ENCODE measurements at places on chromosomes 2 and 18. TPM values are rescaled to one million over a fixed set of nuclear protein-coding genes. Genes with fewer than 3 reads are reported as not detected.

The CNGA3 gene
- not detected for total RNA-seq

The G6PC2 gene
- total RNA-seq, result not detected

The POMC gene
- not detected for total RNA-seq

- DNase-seq, result peak; percentile 71
Measured at GRCh38 chr18:40041951-40042350, 1913.1 kb upstream of the PIK3C3 start.

DNA sequence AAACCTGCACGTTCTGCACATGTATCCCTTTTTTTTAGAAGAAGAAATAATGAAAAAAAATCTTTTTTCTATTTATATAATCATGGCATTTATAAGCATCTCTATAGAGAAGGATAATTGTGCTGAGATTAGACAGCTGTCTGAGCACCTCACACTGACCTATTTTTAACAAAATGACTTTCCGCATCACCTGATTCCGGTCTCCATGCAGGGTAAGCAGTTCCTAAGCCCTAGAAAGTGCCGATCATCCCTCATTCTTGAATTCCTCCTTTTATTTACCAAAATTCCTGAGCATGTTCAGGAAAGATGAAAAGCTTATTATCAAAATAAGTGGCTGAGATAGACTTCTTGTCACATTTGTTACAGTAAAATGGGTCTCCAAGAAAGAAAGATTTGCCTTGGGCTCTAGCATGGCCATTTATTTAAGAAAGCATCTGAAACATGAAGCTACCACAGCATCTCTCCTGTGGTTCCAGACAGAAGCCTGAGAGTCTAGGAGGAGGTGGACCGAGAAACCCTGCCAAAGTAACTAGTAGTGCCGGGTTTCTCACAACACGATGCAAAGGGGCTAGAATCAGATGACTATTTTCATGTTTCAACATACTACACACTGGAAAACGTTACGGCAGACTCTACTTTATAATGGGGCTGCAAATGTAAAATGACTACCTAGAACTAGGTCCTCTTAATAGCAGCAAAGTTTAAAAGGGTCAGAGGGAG is 670 bp downstream of the GKN1 start:
- DNase-seq, result no peak

GRCh38 chr18:75143851-75144250 is 65.1 kb downstream of the PTGR3 start:
- no peak for DNase-seq

- peak; percentile 45 for DNase-seq
Measured at GRCh38 chr2:85388878-85389538, 21.2 kb downstream of the CAPG start.

- DNase-seq, result no peak
Measured at GRCh38 chr2:100957996-100958653, 44.0 kb upstream of the RPL31 start.

DNA sequence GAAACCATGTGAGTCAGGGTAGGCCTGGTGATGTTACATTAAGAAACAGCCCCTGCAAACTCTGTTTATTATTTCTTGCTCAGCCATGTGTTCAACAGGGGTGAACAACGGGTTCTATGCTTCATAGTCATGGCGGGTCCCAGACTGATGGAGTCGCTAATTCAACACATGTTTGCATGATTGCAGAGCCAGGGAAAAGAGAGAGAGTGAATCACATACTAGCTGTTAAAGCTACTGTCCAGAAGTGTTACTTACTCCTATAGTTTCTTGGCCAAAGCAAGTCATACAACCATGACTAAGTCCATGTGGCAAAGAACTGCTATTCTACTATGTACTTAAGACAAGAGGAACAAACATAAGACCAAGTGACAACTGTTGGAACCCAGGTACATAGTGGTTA is 241.2 kb upstream of the SKOR2 start:
- no peak for DNase-seq

- DNase-seq, result no peak
Measured at GRCh38 chr2:217972037-217972436, 30.8 kb downstream of the TNS1 start.

DNA sequence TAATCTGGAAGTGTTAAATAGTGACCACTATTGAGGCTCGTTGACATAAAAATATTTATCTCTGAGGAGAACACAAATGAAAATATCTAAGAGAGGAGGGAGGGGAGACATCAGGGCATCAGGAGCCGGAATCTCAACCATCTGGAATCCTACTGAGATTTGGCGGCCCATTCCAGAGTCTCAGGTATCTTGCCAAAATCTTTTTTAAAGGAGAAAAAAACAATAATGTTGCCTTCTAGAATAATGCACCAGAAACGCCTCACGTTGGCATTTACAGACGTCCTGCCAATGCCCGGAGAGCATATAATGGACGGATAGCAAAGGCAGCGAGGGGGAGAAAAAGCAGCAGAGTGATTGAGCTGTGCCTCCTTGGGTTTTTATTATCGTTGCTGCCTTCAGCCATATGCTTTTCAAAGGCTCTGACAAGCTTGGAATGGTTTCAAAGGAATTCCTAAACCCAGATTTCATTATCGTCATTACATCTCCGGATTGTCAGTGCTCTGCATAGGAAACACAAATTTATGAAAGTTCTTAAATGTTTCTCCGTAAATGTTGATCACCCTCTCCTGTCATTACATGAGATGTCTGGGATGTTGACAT is 30.9 kb upstream of the EGR4 start:
- DNase-seq, result no peak

DNA sequence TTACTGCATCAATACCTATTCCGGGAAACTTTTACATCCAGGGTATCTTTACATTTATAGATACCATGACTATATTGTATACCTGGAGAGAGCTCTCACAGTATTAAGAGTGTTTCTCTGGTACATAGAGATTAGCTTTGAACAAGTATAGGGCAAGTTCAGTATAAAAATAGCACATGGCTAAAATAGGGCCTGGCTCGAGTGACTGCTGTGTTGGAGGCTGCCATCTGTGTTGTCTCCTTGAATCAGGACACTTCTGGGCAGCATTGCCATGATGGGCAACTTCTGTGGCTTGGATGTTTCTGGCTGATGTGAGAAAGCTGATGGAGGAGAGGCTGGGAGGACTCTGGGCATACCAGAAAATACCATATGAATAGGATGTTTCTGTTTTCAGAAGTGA is 18.7 kb downstream of the ARHGAP28 start:
- no peak for DNase-seq

GRCh38 chr2:6978991-6979390 is 61.8 kb downstream of the RNF144A start:
- DNase-seq, result no peak

GRCh38 chr2:240757086-240757614 is 62.9 kb downstream of the KIF1A start:
- no peak for DNase-seq
